ENCODE measurements at places on chromosomes 1 and 21.

GRCh38 chr1:38283696-38284470 is 237.3 kb upstream of the POU3F1 start:
- peak; percentile 13 for DNase-seq

DNA sequence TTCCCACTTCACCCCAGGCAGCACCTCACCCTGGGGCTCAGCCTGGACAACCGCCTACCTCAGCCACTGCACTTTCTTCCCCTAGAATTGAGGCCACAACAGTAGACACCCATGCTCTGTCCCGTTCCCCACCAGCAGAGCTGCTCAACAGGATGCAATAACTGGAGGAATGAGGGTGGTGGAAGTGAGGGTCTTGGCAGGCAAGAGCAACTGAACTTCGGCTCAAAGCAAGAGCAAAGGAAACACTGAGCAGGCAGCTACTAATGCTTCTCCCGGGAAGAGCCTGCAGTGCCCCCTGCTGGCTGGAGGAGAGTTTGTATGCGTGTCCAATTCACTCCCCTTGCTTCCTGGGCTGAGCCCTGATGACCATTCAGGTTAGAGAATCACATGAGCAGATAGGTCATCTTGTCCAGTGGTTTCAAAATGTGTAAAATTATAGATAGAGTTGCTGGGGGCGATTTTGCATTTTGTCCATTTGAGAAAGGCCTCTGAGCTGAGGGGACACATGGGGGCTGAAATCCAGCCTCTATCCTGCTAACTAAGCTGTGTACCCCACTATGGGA is 13.9 kb downstream of the NT5C1A start:
- DNase-seq = peak; percentile 100

GRCh38 chr1:205739348-205740160 is 10.4 kb downstream of the NUCKS1 start:
- DNase-seq = no peak

DNA sequence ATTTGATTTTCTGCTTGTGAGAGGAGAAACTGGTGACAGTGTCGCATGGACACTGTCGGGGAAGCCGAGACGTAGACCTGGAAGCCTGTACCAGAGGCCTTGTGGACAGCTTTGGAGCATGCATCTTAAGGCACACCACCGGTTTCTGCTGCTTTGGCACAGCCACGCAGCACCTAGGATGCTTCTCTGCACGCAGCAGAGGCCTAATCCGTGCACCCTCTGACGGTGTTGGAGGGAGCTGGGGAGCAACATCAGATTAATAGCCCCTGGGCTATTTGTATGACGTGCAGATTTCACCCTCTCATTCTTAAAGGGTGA is 30.3 kb downstream of the TEX35 start:
- DNase-seq = no peak

- DNase-seq = peak; percentile 12
Measured at GRCh38 chr1:184986250-184986649, 11.9 kb upstream of the NIBAN1 start.

- no peak for DNase-seq
Measured at GRCh38 chr1:178573330-178573729, 60.4 kb downstream of the TEX35 start.

- DNase-seq = peak; percentile 29
Measured at GRCh38 chr1:53086491-53087070, 24.6 kb downstream of the PODN start.

DNA sequence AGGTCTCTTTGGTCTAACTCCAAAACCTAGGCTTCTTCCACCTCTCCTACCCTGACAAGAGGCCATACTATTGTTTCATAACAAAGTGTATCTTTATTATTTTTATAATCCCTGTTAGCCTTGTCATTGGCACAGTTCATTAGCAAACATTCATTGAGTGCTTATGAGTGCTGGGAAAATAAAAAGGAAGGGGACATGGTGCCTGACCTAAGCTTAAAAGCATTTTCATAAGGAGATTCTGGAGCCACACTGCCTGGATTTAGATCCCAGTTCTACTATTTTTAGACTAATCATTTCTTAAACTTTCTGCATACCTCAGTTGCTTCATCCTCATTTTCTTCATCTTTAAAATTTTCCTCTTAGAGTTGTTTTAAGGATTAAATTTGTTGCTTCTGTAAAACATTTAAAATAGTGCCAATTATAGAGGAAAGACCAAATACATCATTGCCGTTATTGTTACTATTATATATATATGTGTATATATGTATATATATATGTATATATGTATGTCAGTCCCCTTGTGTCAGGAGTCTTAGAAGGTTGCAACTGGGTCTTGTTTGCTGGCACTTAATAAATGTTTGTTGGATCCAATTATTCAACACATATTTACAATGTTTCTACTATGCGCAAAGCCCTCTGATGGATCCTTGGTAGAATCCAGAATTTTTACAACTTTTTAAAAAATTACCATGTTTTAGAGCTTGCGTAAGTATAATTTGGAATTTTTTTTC is 250.9 kb upstream of the SGIP1 start:
- DNase-seq = no peak

DNA sequence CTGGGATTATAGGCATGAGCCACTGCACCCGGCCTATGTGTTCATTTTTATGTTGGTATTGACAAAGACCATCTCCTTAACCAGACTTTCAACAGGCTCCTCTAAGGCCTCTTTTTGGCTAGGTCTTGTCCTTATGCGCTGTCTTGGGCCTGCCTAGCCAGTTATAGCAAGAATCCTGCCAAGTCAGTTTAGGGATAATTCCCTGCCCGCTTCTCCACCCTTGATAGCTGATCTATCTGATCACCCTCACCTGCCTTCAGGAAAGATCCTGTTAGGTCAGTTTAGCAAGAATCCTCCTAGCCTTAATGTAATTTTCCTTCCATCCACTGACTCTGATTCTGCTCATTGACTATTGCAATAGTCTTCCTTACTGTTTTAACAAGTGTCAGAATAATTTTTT is 2.4 kb upstream of the B4GALT3 start:
- DNase-seq = no peak

- DNase-seq = no peak
Measured at GRCh38 chr1:208136459-208137182, 107.6 kb downstream of the PLXNA2 start.

- peak; percentile 33 for DNase-seq
Measured at GRCh38 chr21:36385233-36386030, at the start of gene CHAF1B. Gene CHAF1B, plus strand, starts transcription at chr21:36385392. Its CDS starts 745 bp downstream, at chr21:36386137.

GRCh38 chr1:145985129-145985501 is 11.3 kb downstream of the TXNIP start:
- no peak for DNase-seq

GRCh38 chr1:50634251-50634650 is 211.0 kb upstream of the DMRTA2 start:
- no peak for DNase-seq

DNA sequence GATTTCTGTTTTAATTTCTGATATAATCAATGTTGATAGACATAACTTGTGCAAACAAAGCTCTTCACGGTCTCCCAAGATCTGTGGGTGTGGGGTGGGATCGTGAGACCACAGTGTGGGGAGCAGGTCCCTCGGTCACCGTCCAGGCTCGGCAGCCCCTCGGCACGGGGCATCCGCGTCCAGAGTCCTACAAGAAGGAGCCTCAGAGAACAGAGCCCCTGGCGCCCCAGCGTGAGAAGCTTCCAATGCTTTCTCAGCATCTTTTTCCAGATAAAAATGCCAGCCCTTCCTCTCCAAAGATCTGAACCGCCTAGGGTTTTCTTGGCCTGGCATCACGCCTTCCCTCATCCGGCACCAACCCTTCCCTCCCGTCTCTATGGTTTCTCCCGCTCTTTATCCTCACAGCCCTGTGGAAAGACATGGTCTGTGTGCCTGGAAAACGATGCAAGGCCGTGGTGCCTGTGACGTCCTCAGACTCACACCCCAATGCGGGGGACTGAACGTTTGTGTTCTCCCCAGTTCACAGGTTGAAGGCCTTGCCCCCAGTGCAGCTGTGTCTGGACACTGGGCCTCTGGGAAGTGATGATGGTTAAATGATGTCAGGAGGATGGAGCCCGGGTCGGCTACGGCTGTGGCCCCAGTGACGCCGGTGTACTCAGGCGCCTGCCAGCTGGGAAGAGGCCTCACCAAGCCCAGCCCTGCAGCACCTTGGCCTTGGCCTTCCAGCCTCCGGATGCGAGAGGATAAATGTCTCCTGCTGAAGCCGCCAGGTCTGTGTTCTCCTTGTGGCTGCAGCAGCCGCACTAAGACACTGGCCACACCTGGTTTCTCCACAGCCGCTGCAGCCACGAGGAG is 45.9 kb upstream of the COL6A2 start:
- DNase-seq = no peak

DNA sequence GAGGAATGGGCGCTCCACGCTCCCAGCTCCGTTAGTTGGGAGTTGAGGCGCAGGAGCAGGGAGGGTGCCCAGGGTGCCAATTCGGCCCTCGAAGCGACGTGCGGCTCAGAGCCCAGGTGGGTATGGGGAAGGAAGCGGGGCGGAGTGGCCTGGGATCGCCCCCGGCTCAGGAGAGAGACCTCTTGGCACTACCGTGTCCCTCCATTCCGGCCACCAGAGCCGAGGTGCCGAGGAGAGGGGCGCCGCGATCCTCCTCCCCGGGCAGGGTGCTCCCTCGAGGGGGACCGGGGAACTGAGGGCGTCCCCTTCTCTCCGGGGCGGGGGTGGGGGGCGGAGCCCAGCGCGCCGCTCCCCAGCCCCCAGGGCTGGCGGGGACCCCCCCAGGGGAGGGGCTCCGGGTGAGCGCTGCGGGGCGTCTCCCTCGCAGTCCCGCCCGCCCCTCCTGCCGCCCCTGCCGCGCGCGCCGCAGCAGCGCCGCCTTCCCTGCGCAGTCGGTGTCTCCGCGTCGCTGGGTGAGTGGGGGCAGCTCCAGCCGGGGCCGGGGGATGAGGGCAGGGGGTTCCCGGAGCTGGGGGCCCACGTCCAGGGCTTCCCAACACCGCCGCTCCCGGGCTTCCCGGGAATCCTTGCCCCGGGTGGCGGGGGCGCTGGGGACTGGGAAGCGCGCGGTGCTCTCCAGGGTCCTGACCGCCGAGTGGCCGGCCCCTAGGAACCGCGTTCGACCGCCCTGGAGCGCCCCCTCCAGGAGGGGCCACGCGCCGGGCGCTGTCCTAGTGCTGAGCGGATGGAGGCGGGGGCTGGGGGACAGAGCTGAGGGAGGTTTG is at the start of gene HPCA:
TSS of gene HPCA (plus strand) at position 488 of the 824 bp plus-strand sequence. CDS start 2,408 bp downstream, outside the sequence.
- peak; percentile 29 for DNase-seq

DNA sequence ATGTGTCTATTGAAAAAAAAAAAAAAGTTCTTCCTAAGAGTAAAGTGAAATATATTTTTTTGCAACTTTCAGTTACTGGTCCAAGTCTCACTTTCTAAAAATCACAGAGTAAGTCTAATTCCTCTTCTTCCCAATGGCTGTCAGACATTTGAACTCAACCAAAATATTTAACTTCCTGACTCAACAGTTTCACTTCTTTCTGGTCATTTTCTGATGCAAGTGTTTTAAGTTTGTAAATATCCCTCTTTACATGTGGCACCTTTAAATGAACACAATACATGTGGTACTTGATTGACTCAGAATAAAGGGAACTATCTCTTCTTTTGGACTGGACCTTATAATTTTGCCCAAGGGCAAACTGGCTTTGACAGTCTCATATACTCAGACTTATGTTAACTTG is 76.7 kb downstream of the ASH1L start:
- no peak for DNase-seq

GRCh38 chr1:238991765-238992495 is 394.4 kb upstream of the CHRM3 start:
- no peak for DNase-seq

- no peak for DNase-seq
Measured at GRCh38 chr1:227893300-227893948, 54.3 kb downstream of the WNT9A start.

- no peak for DNase-seq
Measured at GRCh38 chr1:69738458-69739250, 170.9 kb downstream of the LRRC7 start.

DNA sequence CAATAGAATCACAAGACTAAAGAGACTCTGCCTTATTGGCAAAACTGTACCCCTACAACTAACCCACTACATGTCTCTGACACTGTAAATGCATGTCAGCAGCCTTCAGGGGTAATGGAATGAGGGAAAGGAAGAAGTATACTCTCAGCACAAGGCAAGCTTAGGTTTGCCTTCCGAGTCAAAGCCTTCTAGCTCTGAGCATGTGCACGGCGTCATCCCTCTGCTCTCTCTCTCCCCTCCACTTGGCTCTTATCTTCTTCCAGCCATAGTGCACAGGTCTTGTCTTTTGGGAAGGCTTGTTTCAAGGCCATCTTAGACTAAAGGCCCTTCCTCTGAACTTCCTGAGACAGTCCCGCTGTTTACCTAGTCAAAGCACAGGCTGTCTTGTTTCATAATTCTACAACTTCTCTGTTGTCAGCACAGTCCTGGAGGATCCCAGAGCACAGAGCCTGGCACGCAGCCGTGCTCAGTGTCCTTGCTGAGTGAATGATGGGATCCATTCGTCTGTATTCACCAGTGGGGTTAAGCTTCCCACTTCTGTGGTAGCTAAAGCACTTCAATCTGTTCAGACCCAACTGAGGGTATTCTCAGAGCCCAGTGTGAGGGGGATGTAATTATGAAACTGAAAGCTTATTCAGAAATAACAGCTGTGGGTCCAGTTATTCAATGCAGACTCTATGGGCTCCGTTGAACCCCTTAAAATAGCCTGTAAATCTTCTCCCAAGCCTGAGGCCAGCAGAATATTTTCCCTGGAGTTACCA is 166.5 kb upstream of the PLD5 start:
- DNase-seq = no peak

GRCh38 chr21:31278511-31279130 is 65.4 kb downstream of the TIAM1 start:
- no peak for DNase-seq

DNA sequence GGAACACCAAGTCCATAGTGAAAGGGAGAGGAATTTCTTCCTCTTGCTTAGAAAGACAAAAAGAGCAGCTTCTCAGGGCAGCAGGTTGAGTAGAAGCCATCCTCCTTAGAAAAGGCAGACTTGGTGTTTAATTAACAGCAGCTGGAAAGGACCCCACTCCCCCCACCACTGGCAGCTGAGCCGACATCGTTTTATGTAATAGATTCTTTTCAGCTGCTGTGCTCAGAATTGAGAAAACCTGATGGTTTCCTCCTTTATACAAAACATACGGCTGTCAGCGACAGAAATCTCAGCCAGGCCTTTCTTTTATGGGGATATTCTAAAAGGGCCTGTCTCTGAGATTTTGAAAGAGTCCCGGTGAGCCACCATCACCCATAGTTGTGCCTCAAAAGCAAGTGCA is 49.9 kb downstream of the MAN1C1 start:
- no peak for DNase-seq

DNA sequence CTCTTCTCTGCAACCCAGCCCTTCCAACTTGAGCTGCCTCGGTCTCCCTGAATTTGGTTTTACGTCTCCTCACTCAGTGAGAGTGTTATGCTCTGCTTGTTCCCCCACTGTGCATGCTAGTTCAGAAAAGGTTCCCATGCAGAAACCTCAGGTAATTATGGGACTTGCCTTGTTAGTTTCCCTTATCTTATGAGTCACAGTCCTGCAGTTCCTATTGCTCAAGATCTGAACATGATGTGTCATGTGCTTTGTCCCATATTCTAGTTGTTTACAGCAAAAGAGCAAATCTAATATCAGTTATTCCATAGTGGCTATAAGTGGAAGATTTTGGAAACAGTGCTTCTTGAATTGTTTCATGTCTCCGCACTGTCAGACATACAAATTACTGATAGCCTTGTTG is 74.4 kb downstream of the DUSP10 start:
- DNase-seq = no peak

- DNase-seq = no peak
Measured at GRCh38 chr1:201742955-201743805, 85.8 kb upstream of the IPO9 start.

GRCh38 chr1:214966346-214966745 is 116.2 kb upstream of the KCNK2 start:
- DNase-seq = no peak

- DNase-seq = peak; percentile 52
Measured at GRCh38 chr1:203597331-203598090, 29.1 kb upstream of the ATP2B4 start.

All from NCI-H1694 treated with DMSO at 0.1 percent for 48 hours (cell line).